ENCODE measurements at places on chromosomes 3 and 15. TPM values are rescaled to one million over a fixed set of nuclear protein-coding genes. Genes with fewer than 3 reads are reported as not detected.

- DNase-seq: no peak
Observed at GRCh38 chr3:114442246-114442645, 148.4 kb downstream of the TIGIT start.

GRCh38 chr3:187131981-187132380 is 7.3 kb downstream of the RPL39L start:
- no peak for DNase-seq

GRCh38 chr3:147191795-147192385 is 214.5 kb downstream of the ZIC4 start:
- DNase-seq: peak; percentile 27

GRCh38 chr3:109050591-109051167 is 67.3 kb downstream of the MORC1 start:
- DNase-seq: no peak

DNA sequence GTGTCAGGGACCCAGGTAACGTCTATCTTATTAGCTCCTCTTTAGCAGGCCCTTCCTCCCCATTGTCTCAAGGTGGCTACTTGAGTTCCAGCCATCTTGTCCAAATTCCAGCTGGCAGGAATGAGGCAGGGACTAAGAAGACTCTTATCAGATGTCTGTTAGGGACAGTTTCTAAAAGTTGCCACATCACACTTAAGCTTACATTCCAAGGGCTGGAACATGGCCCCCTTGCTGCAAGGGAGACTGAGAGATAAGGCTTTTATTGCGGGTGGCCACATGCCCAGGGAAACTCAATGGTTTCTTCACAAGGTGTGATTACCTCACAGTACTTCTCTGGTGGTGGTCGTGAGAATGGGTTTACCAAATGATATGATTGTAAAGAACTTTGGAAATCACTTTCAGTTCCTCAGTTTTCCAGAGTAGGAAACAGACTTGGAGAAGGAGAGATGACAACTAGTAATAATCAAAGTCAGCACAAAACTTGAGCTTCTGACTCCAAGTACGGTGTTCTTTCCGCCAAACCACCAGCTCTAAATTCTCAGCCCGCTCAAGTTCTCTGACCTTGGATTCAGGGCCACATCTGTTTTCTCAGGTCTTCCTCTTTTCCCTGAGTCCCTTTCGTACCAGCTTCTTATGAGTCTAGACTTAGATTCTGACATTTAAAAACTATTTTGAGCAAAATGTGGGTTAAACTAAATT is 14.2 kb downstream of the PDIA5 start:
- DNase-seq: no peak

GRCh38 chr3:148950806-148951205 is 40.5 kb upstream of the GYG1 start:
- DNase-seq: no peak

GRCh38 chr15:69305204-69305931 is 6.7 kb downstream of the PAQR5 start:
- DNase-seq: peak; percentile 34

The GCNT3 gene
- 1.1 TPM for polyA plus RNA-seq

The POPDC2 gene
- polyA plus RNA-seq: 6.2 TPM

Data from renal pelvis (tissue), 12 donors.